ENCODE measurements at places on chromosomes 1 and 21.

DNA sequence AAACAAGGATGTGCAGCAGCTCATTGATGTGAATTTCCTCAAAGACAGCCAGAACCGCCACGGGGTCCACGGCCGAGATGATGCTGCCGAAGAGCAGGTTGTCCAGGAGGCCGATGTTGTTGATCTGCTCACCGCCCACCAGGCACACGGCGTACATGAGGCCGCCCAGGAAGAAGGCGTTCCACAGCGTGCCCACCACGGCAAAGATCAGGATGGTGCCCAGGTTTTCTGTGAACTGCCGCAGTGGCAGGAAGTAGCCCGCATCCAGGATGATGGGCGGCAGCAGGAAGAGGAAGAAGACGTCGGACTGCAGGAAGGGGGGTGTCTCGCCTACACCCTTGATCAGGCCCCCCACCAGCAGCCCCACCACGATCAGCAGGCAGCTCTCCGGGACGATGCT is 41.1 kb downstream of the SLC9A1 start:
- no peak for DNase-seq

GRCh38 chr1:37085393-37085792 is 51.1 kb upstream of the GRIK3 start:
- DNase-seq = no peak

- DNase-seq = no peak
Observed at GRCh38 chr21:31801551-31802219, 69.8 kb upstream of the SCAF4 start.

DNA sequence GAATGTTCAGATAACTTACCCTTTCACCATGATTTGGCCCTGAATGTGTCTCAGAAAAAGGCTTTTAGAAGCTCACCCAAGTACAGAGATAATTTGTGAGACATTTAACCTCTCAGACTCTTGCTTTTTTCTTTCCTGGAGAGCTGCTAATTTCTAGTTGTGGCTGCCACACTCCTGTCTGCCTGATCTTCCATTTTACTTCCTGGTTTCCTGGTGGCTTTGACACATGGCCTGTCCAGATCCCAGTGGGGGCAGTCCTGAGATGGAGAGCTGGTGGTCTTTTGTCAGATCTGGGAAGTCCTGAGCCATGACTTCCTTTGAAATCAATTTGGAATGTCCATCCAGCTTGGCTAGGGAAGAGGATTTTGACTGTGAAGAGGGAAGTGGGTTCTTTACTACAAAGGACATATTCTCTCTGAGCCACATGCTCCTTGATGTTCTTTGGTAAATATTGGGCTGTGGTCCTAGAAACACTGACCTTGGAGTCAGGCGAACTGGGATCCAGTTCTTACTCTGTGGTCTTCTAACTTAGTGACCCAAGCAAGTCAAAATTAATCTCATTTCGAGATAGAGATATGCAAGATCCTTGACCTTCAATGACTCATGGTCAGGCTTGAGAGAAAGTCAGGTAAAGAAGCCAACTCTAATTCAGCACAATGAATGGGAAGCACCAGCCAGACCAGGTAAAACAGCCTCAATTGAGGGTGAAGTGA is 78.0 kb upstream of the HSD17B7 start:
- no peak for DNase-seq

- no peak for DNase-seq
Observed at GRCh38 chr1:6130036-6130435, 50.1 kb downstream of the CHD5 start.

DNA sequence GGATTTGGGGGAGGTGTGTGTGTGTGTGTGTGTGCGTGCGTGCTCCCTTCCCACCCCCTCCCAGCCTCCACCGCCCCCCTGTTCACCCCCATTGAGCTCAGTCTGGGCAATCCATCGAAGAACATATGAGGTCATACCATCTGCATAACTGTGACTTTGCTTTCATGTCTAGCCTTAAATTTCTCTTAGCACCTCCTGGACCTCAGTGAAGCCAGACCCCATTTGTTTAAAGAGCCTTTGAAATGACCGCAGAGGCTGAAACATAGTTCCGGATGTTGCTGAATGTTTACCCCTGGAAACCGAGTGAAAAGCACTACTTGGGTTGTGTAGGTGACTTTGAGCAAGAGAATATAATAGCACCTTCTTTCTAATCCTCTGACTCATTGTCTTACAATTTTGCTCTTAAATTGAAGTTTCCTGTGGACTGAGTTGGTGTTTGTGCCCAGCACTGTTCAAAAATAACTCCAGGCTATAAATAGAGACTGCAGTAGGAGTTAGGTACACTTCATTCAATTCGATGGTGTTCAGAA is 75.4 kb downstream of the UBE4B start:
- DNase-seq = no peak

DNA sequence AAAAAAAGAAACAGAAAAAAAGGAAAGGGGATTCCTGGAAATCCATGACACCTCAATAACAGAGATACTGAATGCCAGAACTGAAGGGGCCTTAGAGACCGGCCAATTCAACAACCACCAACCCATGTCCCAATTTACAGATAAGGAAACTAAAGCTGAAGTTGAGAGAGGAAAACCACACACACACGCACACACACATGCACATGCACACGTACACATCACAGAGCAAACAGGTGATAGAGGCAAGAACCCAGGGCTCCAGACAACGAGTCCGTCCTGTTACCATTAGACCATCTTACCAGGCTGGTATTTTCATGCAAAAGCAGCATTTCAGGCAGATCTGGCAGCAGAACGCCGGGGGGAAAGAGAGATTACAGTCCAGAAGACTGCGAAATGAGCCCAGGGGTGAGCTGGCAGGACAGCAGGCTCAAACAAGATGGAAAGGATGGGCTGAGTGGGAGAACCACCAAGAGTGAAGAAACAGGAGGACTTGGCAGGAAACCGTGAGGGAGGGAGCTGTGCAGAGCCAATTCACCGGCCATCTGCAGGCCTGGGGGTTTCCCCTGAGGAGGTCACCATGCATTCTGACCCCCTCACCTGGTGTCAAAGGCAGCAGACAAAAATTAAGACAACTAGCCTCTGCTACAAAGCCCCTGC is 43.5 kb downstream of the PAFAH2 start:
- DNase-seq = no peak

- DNase-seq = no peak
Observed at GRCh38 chr1:156001662-156002171, 19.0 kb downstream of the SSR2 start.

- no peak for DNase-seq
Observed at GRCh38 chr21:25961042-25961441, 209.5 kb downstream of the APP start.

DNA sequence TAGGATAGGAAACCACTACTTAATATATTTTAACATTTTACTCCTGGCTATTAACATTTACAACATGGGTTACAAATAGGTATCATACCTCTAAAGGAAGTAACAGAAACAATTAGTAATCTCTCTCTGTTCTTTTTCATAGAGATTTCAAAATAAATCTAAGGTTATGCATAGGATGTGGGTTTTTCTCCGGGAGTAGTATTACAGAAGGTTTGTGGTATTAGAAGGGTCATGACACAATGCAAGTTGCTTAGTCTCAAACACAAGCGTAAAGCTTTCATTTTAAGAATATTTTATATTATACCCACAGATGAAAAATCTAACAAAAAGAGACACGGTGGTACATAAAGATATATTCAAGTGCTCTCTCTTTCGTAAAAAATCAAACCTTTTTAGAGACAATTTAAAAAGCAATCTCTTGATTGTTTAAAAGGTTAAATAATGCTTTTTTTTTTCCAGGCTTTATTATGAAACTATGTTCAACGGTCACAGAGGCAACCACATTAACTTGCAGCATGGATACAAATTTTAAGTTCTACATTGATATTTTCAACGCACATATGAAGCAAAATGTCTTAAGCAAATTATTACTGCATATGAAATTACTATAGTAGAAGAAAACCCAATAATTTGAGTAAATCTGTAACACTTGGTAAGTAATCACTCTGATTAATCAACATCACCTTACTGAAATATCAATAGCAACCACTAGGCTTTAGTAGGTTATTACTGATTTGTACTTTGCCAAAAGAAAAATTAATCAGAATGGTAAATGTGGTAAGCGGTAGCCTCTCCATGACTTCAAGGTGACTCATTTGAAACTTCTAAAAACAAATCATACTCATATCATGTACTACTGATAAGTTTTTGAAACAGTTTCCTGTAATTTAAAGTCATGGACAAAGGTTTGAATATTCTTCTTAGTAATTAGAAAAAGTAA is 97.4 kb upstream of the GFI1 start:
- DNase-seq = no peak

DNA sequence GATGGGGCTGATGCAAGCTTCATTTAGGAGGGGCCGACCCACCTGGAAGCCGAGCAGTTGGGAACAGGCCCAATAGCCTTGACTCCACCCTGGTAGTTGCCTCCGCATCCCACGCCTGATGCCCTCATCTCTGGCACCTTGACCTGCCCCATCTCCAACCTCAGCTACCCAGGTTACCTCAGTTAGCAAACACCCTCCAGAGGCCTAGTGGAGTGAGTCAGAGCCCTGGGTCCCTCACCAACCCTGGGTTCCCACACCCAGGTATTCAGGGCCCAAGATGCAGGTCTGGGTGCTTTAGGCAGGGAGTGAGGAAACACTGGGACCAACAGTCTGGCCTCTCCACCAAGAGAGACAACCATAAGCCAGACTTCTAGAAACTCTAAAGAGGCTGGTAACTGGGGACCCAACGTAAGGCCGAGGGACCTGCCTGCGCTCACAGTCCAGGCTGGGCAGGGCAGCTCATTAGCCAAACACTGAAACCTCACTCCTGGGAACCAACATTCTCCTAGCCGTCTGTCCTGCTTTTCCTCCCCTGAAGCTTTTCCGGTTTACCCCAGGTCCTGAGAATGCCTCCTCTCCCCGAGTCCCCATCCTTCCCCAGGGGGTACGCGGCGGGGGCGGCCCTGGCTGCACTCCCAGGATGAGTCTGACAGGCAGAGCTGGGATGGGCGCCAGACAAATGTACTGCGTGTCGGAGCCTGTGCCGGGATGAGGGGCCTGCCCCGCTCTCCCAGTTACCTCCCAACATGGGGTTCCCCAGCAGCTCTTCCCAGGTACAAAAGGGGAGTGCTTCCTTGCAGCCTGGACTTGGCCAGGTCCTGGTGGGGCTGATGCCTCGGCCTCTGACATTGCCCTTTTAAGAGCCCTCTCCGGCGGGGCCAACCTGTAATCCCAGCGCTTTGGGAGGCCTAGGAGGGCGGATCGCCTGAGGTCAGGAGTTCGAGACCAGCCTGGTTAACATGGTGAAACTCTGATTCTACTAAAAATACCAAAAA is 8.9 kb upstream of the CELSR2 start:
- DNase-seq = no peak

DNA sequence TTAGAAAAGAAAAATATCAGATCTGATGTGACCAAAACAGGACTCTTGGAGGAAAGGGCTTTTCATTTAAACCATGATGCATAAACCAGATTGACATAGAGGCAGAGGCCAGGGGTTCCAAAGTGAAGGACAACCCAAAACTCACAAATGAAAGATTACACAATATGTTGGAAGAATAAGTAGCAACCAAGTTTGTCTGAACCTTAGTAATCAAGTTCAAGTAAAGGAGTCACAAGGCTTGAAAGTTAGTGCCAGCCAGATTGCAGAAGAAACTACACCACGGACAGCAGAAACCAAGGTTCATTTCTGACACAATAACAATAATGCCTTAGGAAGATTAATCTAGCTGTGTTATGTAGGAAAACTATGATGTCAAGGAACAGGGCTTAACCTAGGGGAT is 124.6 kb downstream of the ZC3H11B start:
- no peak for DNase-seq

GRCh38 chr1:214111796-214112195 is 124.0 kb downstream of the PROX1 start:
- DNase-seq = no peak

DNA sequence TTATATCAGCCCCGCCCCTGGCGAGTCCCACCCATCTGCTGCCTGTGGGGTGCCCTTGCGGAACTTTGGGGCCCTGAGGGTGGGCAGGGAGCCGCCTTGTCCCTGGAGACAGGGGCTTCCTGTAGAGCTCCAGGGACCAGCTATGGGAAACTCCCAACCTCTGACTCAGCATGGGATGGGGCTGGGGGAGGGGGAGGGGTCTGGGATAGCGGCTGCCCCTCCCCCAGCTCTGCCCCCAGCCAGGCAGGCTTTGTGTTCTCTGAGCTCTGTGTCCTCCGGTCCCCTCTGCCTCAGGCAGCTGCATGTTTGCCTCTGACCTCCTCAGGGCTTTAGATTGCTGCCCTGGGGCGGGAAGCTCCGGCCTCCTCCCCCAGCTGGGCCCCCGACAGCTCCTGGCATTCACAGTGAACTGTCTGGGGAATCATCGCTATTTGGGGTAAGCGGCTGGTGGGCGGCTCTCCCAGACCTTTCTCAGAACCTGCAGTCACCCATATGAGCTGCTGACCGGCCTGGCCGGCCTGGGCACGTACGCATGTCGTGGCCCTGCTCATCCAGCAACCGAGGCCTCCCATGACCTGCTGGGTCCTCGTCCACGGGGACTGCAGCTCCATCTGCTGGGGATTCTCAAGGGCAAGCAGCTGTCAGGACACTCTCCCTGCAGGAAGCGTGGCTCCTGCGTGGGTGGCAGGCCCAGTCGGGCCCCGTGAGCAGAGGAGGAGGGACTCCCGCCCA is 17.1 kb downstream of the ARHGEF16 start:
- no peak for DNase-seq

All from stimulated activated CD4-positive, alpha-beta T cell treated with anti-CD3 and anti-CD28 coated beads, Interleukin-15, amount 100 ng/mL, for 1 hour (primary cell).